Lower lobe of right lung (tissue), 2 donors: ENCODE measurements at places on chromosomes 11 and 22.

- DNase-seq, result no peak
Measured at GRCh38 chr11:72218251-72218745, 1.7 kb downstream of the FOLR2 start.

DNA sequence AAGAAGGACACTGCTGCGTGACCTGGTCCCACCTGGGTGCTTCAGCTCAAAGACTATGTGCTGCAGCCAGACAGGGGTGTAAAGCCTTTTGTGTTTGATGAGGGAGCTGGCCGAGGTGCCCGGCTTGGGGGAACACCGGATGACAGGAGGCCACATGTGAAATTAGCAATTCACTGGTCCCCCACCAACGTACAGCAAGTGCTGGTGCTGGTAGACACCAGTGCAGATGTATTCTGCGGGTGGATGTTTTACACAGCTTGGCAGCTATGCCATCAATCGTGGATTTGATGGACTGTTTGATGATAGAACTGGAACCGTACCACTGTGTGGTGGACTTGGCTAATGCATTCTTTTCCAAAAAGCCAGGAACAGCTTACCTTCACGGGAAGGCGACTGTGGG is 47.9 kb upstream of the LIPT2 start:
- DNase-seq, result no peak

- peak; percentile 69 for DNase-seq
Measured at GRCh38 chr22:19663286-19663815, 51.0 kb upstream of the SEPTIN5 start.

- DNase-seq, result no peak
Measured at GRCh38 chr22:27197618-27198017, 540.2 kb downstream of the MIAT start.

DNA sequence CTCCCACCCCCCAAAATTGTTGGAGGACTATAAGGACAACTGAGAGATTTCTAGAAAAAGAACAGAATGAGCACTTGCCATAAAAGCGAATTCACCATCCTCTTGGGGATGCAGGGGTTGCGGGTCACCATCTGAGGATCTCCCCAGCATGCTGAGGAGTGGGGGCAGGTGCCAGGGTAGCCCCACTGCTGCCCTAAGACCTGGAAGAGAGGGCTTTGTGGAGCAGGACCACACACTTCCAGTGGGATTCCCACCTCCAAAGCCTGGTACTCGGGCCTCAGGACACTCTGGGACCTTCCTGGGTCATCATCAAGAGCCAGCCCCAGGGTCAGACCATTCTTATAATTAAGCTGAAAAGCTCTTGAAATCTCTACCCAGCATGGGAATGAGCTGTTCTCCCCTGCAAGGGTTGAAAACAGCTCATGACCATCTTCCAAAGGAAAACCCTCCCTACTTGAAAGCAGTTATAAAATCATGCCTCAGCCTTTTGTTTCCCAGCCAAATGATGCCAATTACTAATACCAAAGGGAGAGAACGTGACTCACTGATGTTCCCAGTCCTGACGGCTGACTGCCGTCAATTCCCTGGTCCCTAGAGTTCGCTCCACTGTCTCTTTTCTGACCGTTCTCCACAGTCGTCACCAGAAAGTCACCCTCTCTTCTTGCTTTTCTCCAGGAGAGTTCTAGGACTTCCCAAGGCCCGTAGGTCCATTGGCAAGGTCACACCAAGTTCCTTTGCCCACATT is 76.8 kb upstream of the CREB3L1 start:
- DNase-seq, result no peak

DNA sequence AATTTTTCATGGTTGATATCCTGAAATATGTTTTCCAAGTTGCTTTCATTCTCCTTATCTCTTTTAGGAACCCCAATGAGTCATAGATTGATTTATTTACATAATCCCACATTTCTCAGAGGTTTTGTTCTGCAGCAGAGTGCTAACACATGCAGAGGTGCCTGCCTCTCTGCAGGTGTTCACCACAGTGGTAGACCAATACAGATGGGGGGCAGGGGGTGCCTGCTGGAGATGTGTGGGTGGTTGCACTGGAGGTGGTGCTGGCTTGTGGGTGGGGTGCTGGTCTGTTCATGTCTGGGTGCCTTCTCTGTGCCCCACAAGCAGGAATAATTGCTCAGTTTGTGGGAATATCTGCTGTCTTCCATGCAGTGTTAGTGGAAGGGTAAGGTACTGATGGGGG is 131.1 kb downstream of the JRKL start:
- no peak for DNase-seq

DNA sequence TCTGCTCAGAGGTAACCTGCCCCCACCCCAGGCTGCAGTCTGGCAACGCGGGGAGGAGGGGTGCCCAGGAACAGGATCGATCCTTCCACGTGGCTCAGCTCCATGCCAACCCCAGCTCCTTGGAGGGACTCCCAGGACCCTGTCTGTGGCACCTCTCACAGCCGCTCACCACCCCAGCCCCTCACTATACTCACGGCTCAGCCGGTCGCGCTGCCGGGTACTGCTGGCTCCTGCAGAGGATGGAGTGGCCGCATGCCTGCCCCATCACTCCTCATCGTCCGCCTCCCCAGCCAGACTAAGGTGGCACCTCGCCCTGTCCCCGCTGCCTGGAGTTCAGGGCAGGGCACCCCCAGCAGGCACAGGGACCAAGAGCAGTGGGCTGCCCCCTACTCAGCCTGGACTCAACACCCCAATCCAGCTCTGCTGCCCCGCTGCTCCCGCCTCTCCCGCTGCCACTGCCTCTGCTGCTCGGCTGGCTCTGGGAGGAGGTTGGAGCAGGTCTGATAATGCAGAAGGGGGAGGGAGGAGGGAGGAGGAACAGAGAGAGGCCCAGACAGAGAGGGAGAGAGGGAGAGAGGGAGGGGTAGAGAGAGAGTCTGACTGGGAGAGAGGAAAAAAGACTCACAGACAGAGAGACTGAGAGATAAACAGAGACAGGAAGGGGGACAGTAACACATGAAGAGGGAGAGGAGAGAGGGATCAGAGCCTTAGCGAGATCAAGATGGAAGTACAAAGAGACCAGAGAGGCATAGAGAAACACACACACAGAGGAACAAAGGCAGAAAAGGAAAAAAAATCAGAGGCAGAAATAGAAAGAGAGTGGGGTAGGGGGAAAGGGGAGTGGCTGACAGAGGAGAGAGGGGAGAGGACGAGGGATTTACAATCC is at the start of gene PDE2A:
Gene PDE2A, minus strand, starts transcription at position 480 of the 886 bp plus-strand sequence. Its CDS starts 215 bp downstream, at position 265.
- no peak for DNase-seq

DNA sequence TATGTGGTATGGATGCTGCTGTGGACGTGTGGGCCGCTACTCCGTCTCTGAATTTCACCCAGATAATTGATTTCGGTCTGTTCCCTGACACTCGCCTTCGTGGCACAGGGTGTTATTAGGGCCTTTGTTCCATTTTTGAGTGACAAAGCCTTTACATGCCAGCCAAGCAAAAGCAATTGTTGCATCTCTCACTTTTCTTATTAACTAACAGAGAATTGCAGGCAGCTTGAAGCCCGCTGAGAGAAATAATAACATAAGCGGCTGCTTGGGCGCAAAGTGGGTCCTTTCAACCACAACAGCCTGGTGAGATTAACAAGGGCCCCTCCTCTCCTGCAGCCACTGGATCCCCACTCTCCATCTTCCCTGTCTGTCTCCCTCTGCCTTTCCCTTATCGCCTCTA is 449.4 kb downstream of the NTM start:
- no peak for DNase-seq

GRCh38 chr11:68024508-68024907 is 6.0 kb upstream of the NDUFS8 start:
- no peak for DNase-seq

- no peak for DNase-seq
Measured at GRCh38 chr11:85889676-85890579, 34.7 kb downstream of the CCDC83 start.

DNA sequence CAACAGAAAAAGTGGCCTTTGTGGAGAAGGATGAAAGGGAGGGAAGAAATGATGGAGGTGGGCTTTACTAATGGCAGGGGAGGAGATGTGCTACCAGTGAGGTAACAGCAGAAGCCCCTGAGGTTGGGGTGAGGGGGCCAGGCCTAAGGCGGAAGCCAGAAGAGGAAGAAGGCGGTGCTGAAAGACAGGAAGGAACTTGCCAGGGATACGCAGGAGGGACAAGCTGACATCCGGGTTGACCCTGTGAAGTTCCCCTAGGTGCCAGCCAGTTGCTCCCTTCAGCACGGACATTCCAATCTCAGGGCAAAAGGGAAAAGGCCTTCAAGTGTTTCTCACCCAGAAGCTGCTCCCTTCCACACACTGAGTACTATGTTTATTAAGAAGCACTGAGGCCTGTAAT is 2.3 kb upstream of the TIRAP start:
- DNase-seq, result no peak

GRCh38 chr11:68963779-68964178 is 17.0 kb downstream of the MRGPRD start:
- DNase-seq, result peak; percentile 30

GRCh38 chr11:70463478-70464255 is 65.3 kb downstream of the CTTN start:
- DNase-seq, result no peak

- DNase-seq, result no peak
Measured at GRCh38 chr11:65790104-65790901, 3.4 kb downstream of the OVOL1 start.

- DNase-seq, result no peak
Measured at GRCh38 chr22:37345863-37346504, 63.7 kb downstream of the CYTH4 start.

GRCh38 chr11:32705309-32706033 is 89.0 kb downstream of the CCDC73 start:
- no peak for DNase-seq

- DNase-seq, result no peak
Measured at GRCh38 chr11:6201481-6201880, 2.5 kb downstream of the OR52W1 start.

- DNase-seq, result peak; percentile 24
Measured at GRCh38 chr22:20440637-20441591, 3.3 kb upstream of the SCARF2 start.

DNA sequence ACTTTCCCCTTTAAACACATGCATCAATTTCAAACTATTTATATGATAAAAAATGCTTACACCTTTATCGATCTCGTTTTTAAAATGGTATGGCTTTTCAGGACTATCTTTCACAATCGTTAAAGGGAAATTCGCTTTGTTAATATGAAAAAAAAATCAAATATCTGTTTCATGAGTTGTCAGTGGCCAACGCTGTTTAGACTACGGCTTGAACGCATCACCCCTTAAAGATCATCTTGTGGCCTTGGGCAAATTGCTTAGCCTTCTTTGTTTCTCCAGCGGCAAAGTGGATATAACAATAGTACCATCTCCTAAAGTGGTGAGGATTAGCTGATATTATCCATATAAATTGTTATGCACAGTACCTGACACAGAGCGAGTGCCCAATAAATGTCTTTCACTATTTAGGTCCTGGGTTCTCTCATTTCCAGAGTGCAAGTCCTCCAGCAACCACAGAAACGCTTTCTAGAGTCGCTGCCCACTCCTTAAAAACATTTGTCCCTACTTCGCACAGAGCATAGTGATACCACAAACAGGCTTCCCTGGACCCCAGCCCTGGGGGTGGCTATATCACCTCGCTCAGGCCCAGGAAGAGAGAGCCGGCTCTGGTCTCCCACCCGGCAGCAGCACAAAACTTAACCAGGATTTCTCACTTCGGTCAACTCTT is 904 bp downstream of the SLC35F2 start:
- DNase-seq, result no peak

DNA sequence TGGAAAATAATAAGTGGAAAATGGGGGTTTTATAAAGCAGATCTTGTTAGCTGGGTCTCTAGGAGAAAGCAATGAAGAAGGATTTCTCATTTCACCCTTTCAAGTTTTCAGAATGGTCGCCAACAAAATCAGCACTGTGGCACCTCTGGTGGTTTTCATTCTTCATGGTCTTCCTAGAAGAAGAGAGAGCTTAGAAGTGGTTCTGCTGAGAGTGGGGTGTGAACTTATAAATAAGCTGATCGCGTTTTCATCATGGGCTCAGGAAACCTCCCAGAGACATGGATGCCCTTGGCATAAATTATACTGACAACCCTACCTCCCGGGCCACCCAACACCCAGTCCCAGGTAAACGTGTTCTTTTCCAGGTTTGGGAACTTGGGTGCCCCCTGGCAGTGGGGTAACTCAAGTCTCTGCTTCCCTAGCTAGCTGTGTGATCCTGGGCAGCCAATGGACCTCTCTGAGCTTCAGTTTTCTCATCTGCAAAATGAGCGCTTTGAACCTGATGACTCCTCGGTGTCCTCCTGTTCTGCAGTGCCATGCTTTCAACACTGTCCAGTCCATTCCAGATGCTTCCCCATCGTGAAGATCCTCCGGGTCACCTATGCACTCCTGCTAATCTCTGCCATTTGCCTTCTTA is 72.6 kb upstream of the GRAMD1B start:
- no peak for DNase-seq

GRCh38 chr11:130159657-130160497 is at the start of gene ST14:
Gene ST14 (plus strand): TSS chr11:130159782. CDS start chr11:130159980, 198 bp downstream.
- peak; percentile 87 for DNase-seq

DNA sequence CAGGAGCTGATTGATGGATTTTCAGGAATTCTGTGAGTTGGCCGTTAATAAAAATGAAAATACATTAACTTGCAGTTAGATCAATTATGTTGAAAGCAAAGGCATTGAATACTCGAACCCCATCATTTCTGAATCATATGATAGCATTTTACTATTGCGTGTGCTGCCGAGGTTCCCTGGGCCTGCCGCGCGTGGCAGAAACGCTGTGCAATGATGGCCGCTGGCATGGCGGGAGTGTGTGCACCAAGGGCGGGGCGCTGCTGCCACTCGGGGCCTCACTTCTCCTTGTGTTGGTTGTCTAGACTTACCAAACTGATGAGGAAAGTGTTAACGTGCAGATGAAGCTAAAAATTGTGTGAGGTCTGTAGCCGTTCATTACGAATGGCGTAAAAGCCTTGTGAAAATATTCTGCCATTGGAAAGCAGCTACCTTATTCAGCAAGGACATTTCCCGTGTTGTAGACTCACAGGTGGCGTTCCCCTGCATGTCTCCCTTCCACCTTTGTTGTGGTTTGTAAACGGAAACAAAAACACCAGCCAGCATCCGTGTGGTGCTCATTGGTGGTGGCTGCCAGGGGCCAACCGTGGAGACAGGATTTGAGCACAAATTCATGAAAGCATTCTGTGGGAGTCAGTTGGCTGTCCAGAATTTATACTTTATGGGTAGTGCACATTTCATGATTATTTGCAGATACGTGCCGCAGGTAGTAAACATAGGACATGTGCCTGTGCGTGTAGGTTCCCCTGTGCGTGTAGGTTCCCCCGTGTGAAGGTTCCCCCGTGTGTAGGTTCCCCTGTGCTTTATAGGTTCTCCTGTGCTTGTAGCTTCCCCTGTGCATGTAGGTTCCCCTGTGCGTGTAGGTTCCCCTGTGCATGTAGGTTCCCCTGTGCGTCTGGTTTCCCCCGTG is 5.9 kb upstream of the GRAMD4 start:
- DNase-seq, result peak; percentile 62

GRCh38 chr22:21069375-21069774 is 23.6 kb downstream of the LRRC74B start:
- DNase-seq, result no peak
